ENCODE measurements at places on chromosomes 6 and 20. TPM values are rescaled to one million over a fixed set of nuclear protein-coding genes. Genes with fewer than 3 reads are reported as not detected.

Gene KIAA1755
- total RNA-seq, result 0.80 TPM

Gene FILIP1
- 4.1 TPM for total RNA-seq

Gene SLC52A3
- total RNA-seq, result 15.7 TPM

Gene EYS
- total RNA-seq, result not detected

Gene ZBTB12
- total RNA-seq, result not detected

- no peaks in the 10 kb centered on the region for H3K27me3 ChIP-seq
- peaks cover 10% of the 10 kb centered on the region for H3K4me1 ChIP-seq
- no peak for DNase-seq
- no peak overlapping the region for H3K4me3 ChIP-seq
These were observed 19.3 kb upstream of the ZNF831 start for GRCh38 chr20:59144179-59144830.

GRCh38 chr6:101083533-101084175 is 202.5 kb upstream of the ASCC3 start:
- H3K27ac ChIP-seq, result no peak overlapping the region
- no peaks in the 10 kb centered on the region for H3K36me3 ChIP-seq
- H3K4me1 ChIP-seq, result no peaks in the 10 kb centered on the region
- H3K4me3 ChIP-seq, result no peak overlapping the region
- DNase-seq, result no peak

- DNase-seq, result peak; percentile 87
- peak overlapping the region; percentile 40 for H3K4me3 ChIP-seq
- no peaks in the 10 kb centered on the region for H3K27me3 ChIP-seq
- no peaks in the 10 kb centered on the region for H3K36me3 ChIP-seq
- H3K4me1 ChIP-seq, result peaks cover 9% of the 10 kb centered on the region
These were observed 27.7 kb upstream of the EDN1 start for GRCh38 chr6:12262236-12263061.

GRCh38 chr6:34146021-34146782 is at the start of gene GRM4:
TSS of gene GRM4 (minus strand) at chr6:34146087. CDS start at chr6:34133496, 12,591 bp downstream.
- DNase-seq, result peak; percentile 39
- no peaks in the 10 kb centered on the region for H3K27me3 ChIP-seq
- H3K4me3 ChIP-seq, result peak within 1 kb of the TSS; percentile 24
- H3K4me1 ChIP-seq, result peaks cover 16% of the 10 kb centered on the region
- no peak within 1 kb of the TSS for H3K27ac ChIP-seq

- H3K4me3 ChIP-seq, result no peak overlapping the region
- no peak for DNase-seq
- H3K27me3 ChIP-seq, result no peaks in the 10 kb centered on the region
- no peak overlapping the region for H3K27ac ChIP-seq
- H3K4me1 ChIP-seq, result no peaks in the 10 kb centered on the region
These were observed 75.1 kb downstream of the ADGRG6 start for GRCh38 chr6:142376800-142377496.

GRCh38 chr20:856361-856775 is 22.9 kb downstream of the FAM110A start:
- H3K27me3 ChIP-seq, result no peaks in the 10 kb centered on the region
- no peaks in the 10 kb centered on the region for H3K36me3 ChIP-seq
- no peaks in the 10 kb centered on the region for H3K4me1 ChIP-seq
- no peak overlapping the region for H3K27ac ChIP-seq
- H3K4me3 ChIP-seq, result no peak overlapping the region

Data from Peyer's patch (tissue), 4 donors.